PC-3 (cell line): ENCODE measurements at places on chromosomes 2 and 18. TPM values are rescaled to one million over a fixed set of nuclear protein-coding genes. Genes with fewer than 3 reads are reported as not detected.
A peak's percentile ranks its signal among the peaks of the same experiment; 100 is the strongest.

DNA sequence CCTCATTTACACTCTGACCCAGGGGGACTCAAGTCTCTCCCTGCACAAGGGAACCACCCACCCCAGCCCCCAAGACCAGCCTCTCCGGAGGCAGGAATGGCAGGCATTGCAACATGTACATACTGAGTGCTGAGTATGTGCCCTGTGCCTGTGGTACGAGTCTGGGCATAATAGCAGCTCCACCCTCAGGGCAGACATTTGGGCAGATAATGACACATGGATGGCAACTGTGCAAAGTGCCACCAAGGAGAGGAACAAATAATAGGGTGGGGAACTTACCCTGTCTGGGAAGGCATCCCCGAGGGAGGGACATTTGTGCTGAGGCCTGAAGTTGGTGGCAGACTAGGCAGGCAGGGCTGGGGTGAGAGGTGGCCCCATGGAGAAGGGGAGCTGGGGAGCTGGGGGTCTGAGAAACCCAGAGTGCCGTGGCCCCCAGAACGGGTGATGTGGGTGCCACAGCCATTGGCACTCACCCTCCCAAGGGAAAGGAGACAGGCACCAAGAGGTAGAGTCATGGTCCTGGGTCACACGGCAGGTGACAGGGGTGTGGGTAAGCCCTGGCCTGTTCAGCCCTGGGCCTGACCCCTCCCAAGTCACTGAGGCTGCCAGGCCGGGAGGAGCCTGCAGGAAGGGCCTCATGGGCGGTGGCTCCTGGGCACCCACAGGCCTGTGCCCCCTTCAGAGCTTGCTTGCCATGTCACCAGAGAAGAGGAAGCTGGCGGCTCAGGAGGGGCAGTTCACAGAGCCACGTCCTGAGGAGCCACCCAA lies 15.7 kb upstream of the GPR17 start:
- H3K27ac ChIP-seq = no peak overlapping the region
- peaks cover 7% of the 10 kb centered on the region; the same call in 1 of the 2 replicates for H3K4me1 ChIP-seq
- DNase-seq = no peak
- peaks cover 4% of the 10 kb centered on the region; the same call in 1 of the 2 replicates for H3K36me3 ChIP-seq

DNA sequence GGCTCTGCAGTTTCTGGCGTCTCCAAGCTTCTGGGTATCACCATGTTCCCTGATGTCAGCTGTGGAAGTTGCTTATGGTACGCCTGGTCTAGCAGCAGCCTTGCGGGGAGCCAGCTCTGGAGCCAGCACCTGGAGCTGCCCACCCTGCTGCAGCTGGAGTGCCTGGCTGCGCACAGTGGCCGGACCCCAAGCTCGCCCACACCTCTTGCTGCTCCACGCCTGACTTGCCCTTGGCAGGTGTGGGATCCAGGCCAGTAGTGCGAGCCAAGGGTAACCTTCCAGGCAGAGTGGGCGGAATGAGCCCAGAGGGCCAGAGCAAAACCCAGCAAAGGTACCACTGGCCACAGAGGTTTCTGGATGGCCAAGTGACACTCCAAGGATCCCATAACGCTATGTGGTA lies 13.2 kb upstream of the EML6 start:
- no peaks in the 10 kb centered on the region for H3K4me1 ChIP-seq
- no peaks in the 10 kb centered on the region for H3K27me3 ChIP-seq
- no peak overlapping the region for H3K4me3 ChIP-seq
- H3K36me3 ChIP-seq = no peaks in the 10 kb centered on the region

- H3K27ac ChIP-seq = no peak overlapping the region
- H3K4me1 ChIP-seq = 0 out of 2 replicates have a peak, but pooled peaks cover 3% of the 10 kb centered on the region
- peaks cover 41% of the 10 kb centered on the region for H3K36me3 ChIP-seq
- no peaks in the 10 kb centered on the region for H3K27me3 ChIP-seq
- no peak overlapping the region for H3K4me3 ChIP-seq
- DNase-seq = no peak
These were observed 10.1 kb downstream of the SERPINB8 start for GRCh38 chr18:63980027-63980426.

SERPINB12 gene
- not detected in 2 replicates for total RNA-seq

GRCh38 chr2:85794491-85795121 lies 40.8 kb downstream of the ATOH8 start:
- H3K27ac ChIP-seq = no peak overlapping the region
- no peaks in the 10 kb centered on the region for H3K27me3 ChIP-seq
- H3K4me1 ChIP-seq = peaks cover 18% of the 10 kb centered on the region
- H3K4me3 ChIP-seq = no peak overlapping the region
- no peak for DNase-seq
- no peaks in the 10 kb centered on the region for H3K36me3 ChIP-seq

GRCh38 chr2:67669168-67669567 lies 272.0 kb downstream of the ETAA1 start:
- no peaks in the 10 kb centered on the region for H3K27me3 ChIP-seq
- DNase-seq = no peak
- no peaks in the 10 kb centered on the region for H3K36me3 ChIP-seq
- no peak overlapping the region for H3K4me3 ChIP-seq

- H3K27me3 ChIP-seq = no peaks in the 10 kb centered on the region
- peak; percentile 64 for DNase-seq
- H3K36me3 ChIP-seq = no peaks in the 10 kb centered on the region; the same call in 1 of the 2 replicates
- no peak overlapping the region for H3K4me3 ChIP-seq
- H3K4me1 ChIP-seq = peaks cover 10% of the 10 kb centered on the region
These were observed 75.7 kb downstream of the TTC21B start for GRCh38 chr2:165877565-165878550.

GRCh38 chr2:8544786-8545694 lies 136.8 kb upstream of the ID2 start:
- H3K4me1 ChIP-seq = peaks cover 20% of the 10 kb centered on the region
- no peak overlapping the region for H3K4me3 ChIP-seq
- H3K36me3 ChIP-seq = no peaks in the 10 kb centered on the region
- no peaks in the 10 kb centered on the region for H3K27me3 ChIP-seq
- peak; percentile 56 for DNase-seq

GRCh38 chr2:137049518-137049917 lies 284.2 kb downstream of the THSD7B start:
- H3K27ac ChIP-seq = no peak overlapping the region
- peaks cover 79% of the 10 kb centered on the region for H3K27me3 ChIP-seq
- H3K36me3 ChIP-seq = no peaks in the 10 kb centered on the region
- no peak for DNase-seq
- no peak overlapping the region for H3K4me3 ChIP-seq
- H3K4me1 ChIP-seq = no peaks in the 10 kb centered on the region

ARL5A gene
- total RNA-seq = 45.6 and 53.0 TPM in 2 replicates

KCNG2 gene
- not detected in 2 replicates for total RNA-seq

DNA sequence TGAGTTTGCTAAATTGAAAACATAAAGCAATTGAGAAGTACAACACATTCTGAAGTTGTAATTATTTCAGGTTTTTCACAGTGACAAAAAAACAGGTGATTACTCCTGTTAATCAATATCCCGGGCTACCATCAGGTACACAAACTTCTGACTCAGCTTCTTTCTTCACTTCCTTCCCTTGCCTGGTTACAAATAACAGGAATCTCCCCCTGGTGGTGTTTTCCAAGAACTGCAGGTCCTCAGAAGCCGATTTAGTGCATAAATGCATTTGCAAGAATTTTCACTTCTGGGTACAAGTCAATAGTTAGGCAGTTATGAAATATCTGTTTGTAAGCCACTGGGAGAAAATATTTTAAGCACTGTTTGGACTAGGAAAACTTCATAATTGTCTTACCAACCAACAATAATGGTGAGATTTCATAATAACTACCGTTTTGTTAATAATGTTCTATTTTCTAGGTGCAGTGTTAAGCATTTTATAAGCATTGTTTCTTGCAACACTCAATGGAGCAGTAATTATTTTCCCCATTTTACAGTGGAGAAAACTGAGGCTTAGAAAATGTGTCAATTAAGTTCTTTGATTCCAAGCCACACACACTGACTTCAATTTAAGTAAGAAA lies 12.4 kb upstream of the GMCL1 start:
- DNase-seq = peak; percentile 97
- peaks cover 13% of the 10 kb centered on the region for H3K4me1 ChIP-seq
- H3K4me3 ChIP-seq = no peak overlapping the region
- no peak overlapping the region for H3K27ac ChIP-seq

DNA sequence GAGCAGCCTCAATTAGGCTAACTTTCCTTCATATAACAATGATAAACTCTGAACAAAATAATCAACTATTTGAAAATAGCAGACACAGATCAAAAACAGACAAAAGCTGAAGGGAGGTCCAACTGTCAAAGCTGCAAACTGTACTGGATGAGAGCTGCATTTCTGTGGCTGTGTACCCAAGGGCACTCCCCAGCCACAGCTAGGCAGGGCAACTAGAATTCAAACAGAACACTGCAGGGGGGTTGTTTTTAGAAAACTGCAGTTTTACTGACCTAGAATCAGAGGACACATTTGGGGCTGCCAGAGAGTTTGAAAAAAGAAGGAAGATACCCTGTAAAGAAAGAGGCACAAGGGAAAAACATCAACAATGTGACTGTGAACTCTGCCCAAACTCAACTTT lies 56.8 kb downstream of the SMAD2 start:
- H3K27ac ChIP-seq = no peak overlapping the region
- no peak overlapping the region for H3K4me3 ChIP-seq
- H3K36me3 ChIP-seq = no peaks in the 10 kb centered on the region
- no peak for DNase-seq
- peaks cover 13% of the 10 kb centered on the region for H3K4me1 ChIP-seq

DNA sequence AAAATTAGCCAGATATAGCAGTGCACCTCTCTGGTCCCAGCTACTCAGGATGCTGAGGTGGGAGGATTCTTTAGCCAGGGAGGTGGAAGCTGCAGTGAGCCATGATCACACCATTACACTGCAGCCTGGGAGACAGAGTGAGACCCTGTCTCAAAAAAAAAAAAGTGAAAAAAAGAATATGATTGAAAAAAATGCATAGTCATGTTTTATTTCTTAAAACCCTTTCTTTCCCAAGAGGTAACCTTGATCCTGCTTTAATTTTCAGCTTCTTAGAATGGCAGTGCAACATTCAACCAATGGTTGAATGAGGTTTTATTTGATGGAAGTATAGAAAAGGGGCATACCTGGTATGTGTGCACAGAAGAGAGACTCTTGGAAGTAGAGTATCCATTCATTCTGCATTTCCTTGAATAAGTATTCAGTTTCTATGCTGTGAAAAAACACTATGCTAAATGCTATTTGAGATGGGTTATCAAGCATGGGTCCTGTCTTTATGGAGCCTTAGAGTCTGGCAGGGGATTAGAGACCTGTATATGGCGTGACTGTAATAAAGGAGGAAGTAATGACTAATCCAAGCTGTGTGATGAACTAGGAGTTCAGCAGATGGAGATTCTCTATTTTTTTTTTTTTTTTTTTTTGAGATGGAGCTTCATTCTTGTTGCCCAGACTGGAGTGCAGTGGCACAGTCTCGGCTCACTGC lies 146.3 kb downstream of the WDSUB1 start:
- H3K27ac ChIP-seq = no peak overlapping the region
- DNase-seq = peak; percentile 15
- peaks cover 13% of the 10 kb centered on the region for H3K4me1 ChIP-seq
